ENCODE measurements at places on chromosomes 4 and X.
A peak's percentile ranks its signal among the peaks of the same experiment; 100 is the strongest.

- DNase-seq = no peak
Measured at GRCh38 chr4:13944095-13944511, 316.6 kb upstream of the BOD1L1 start.

GRCh38 chrX:103520386-103520785, 1.1 kb upstream of the RAB40A start:
- DNase-seq = no peak

DNA sequence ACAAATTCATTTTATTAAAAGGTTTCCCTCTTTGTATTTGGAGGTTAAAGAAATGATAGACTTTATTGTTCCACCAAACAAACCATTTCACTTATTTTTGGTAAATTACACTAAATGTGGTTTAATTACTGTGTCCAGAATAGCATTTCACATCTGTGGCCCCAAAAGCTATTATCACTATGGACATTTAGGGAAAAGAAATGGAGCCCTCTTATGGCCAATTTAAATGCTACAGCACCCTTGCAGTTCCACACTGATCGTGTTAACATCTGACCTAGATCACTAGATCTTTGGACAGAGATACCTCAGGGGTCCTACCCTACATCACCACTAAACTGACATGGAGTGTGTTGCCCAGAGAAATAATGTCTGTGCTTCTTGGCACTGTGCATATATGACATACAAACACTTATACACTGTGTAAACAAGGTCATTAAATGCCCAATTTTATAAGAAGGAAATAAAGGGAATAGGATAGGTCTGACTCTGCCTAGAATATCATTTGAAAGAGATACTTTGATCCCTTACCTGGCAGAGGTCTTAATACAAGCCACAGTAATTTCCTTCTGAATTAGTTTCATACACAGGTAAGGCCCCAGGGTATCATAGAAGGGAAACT, 163.9 kb downstream of the KDR start:
- DNase-seq = peak; percentile 73

- no peak for DNase-seq
Measured at GRCh38 chrX:23981711-23982110, 45.3 kb downstream of the KLHL15 start.

GRCh38 chrX:102934624-102935023, 2.4 kb upstream of the RAB40AL start:
- DNase-seq = peak; percentile 54

DNA sequence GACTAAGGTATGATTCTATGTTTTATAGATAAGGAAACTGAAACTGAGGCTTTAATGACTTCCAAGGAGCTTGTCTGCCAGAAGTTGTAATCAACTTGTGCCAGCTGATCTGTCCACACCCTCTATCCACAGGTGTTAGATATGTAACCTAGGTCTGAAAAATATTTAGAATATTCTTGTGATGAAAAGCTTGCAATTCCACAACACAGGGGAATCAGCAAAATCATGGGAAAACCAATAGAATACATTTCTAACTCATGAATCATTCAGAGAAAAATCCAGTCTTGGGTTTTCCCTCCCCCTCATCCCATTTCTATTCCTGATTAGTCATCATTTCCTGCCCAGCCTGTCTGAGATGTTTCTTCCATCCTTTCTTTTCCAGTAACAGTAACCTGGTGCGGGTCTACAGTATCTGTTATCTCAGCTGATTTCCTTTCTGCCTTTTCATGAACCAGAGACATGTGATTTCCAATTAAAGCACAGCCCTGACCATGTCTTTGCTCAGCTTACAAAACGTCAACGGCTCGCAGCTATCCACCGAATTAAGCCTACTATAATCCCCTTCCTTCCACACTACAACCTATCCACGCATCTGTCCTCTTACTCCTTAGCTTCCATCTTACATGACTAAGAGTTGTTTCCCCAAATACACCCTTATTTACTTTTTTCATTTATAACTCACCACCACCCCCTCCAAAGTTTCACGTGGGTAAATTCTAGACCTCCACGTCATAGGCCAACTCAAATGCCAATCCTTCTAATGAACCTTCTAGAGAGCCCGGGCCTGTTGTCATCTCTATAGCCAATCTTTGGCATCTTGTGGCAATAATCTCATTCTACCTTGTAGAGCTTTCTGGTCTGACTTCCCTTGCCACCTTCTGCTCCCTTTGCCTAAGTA, 961 bp upstream of the NOCT start:
- DNase-seq = peak; percentile 78

- DNase-seq = peak; percentile 31
Measured at GRCh38 chr4:499567-499966, 557 bp downstream of the PIGG start.

DNA sequence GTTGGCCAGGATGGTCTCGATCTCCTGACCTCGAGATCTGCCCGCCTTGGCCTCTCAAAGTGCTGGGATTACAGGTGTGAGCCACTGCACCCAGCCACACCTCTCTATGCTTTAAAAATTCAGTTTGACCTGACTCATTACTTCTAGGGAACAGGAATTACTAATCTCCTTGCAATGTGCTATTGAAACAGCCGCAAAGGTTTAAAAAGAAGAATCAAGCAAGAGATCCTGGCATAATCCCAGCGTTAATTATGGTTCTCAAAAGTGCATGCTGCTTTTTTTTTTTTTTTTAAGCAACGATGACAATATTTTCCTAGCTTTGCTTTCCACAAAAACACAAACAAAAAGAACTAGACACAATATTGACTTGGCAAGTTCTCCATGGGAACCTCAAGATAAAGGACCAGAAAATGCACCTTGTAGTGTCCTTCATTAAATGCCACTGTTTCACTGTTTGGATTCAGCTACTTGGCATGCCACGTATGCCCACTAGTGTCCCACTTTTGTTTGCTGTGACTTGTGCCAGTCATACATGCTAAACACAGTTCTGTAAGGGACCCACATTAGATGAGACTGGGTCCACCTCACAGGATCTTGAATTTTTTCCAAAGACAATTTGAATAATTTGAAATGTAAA, 112.6 kb upstream of the PPARGC1A start:
- DNase-seq = no peak

GRCh38 chr4:83758285-83758684, 222.4 kb downstream of the GPAT3 start:
- DNase-seq = peak; percentile 72

GRCh38 chr4:121675715-121676114, 21.1 kb downstream of the ANXA5 start:
- no peak for DNase-seq

- peak; percentile 71 for DNase-seq
Measured at GRCh38 chrX:53682885-53683555, 3.5 kb downstream of the HUWE1 start.

DNA sequence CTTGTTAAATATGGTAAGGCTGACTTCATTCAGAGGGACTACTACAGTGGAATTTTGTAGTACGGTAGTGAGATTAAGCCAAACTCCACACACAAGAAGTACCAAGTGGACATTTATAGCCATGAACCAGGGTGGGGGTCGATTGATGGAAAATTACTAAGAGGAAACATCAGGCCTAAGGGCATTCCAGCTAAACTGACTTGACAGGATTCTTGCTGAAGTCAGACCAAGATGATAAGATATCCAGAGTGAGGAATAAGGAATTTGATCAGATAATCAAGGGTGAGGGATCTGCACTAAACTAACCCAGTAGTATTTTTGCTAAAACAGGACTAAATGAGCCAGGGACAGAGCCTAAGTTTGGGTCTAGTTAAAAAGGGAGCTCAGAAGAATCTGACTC, 597.5 kb downstream of the RPA4 start:
- DNase-seq = no peak

DNA sequence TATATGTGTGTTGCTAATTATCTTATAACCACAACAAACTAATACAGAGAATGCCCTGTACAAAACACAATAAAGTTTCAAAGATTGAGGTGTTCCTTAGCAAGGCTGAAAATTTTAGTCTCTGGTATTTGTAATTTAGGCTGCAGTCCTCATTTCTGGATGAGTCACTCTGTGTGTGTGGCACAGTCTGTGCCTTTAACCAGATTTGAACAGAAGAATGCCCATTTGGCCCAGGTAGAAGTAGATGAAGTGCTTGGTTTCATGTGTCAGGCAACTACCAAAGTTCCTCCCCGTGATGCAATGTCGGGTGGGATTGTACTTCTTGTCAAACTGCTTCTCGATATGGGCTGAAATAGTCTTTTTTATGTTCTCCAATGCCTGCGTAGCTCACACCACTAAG, 91.6 kb upstream of the H2AZ1 start:
- DNase-seq = no peak

DNA sequence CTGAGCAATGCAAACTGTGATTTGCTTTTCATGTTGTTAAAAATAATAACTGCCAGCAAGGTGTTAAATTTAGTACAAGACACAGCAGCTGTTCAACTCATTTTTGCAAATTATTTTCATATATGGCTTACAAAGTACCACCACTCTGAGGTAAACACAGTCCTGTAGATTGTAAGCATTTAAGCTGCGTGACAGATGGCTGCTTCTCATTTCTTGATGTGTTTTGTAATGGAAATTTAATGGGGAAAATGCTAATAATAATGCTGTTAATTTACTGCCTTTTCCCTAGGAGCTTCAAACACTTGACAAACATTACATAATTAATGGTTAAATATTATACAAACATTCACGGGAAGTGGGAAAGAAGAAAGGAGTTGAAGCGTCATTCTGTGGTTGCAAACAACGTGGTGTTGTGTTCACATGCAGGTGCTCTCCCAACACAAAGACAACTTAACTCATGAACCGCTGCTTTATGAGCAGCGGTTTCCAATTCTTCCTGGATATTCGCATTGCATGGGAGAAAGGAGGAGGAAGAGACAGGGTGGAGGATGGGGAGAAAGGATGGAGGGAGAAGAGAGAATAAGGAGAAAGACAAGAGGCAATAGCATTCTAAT, 236.8 kb upstream of the VCX start:
- no peak for DNase-seq

GRCh38 chr4:37682701-37683401, 3.3 kb downstream of the RELL1 start:
- peak; percentile 54 for DNase-seq

- DNase-seq = no peak
Measured at GRCh38 chrX:102745513-102745856, 24.9 kb downstream of the GPRASP3 start.

GRCh38 chr4:110197529-110198042, 829 bp downstream of the ELOVL6 start:
- peak; percentile 76 for DNase-seq

DNA sequence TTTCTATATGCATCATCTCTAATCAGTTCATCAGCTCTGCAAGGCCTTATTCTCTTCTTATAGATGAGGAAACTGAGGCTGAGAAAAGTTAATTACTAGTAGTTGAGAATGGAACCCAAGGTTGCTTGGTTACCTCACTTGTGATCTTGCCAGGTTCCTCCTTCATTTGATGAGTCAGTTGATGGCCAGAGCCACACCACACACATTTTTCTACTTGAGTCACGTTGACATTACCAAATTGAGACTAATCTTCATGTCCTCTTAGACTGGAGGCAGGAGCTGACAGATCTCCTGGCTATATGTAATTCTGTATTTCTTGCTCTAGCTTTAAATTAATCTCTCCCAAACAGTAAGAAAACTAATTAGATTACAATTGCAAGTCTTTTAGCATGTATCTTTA, 428.4 kb downstream of the AFF2 start:
- DNase-seq = no peak

- DNase-seq = no peak
Measured at GRCh38 chr4:54213761-54214160, 15.3 kb upstream of the PDGFRA start.

DNA sequence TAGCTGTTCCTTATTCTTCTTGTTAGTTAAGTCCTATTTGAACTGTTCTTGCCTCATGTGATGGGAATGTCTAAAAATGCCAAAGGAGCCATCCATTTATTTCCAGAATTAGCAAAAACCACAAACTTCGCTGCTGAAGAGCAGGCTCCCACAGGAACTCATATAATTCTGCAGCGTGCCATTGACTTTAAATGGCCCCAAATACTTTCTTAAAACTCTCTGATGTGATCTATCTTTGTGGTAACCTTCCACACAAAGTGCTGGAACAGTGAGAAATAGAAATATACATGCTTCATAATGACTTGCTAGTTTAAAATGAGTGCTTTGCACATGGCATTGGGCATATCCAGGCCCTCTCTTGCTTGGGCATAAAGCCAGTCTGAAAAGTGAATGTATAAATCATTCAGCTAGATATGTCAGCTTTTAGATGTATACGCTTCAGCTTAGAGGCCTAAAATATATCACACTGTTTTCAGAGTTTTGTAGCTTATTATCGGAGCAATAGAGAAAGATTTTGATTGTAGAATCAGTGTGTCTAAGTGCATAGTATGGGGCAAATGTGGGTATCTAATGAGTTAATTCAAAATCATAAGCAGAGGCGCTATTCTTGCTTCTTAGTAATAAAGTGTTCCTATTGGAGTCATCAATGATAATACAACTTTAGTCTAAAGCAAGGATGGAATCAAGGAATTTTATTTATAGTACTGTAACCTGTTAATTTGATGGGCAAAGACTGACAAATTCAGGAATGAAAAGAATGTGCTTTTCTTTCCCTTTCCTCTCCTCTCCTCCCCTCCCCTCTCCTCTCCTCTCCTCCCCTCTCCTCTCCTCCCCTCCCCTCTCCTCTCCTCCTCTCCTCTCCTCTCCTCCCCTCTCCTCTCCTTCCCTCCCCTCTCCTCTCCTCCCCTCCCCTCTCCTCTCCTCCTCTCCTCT, 392.2 kb upstream of the ZFP42 start:
- DNase-seq = no peak

DNA sequence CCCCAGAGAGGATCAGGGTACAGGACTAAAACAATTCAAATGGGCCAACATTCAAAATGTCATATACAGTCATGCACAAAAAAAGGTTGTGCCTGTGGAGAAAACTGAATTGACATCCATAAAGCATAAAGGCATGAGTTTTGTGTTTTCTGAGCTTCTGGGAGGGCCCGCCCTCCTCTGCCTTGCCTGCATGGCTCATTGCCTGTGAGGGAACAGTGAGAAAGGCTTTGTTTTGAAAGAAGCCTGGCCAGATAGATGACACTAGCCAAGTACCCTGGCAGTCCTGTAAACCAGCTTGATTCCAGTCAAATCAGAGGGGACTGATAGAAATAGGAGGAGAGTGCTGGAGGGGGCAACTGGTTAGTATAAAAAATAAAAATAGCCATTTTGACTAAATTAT, 194.3 kb downstream of the KIT start:
- DNase-seq = no peak

DNA sequence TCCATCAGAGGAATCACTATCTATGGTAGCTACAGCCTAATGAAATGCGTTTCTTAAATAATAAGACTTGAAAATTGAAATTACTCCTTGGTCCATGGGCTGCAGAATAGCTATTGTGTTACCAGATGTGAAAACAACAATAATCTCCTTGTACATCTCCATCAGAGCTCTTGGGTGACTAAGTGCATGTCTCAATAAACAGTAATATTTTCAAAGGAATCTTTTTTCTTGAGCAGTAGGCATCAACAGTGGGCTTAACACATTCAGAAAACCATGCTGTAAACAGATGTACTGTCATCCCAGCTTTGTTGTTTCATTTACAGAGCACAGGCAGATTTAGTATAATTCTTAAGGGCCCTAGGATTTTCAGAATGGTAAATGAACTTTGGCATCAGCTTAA, 67.3 kb downstream of the GLUD2 start:
- no peak for DNase-seq

GRCh38 chr4:185566972-185567371, 31.7 kb upstream of the PDLIM3 start:
- no peak for DNase-seq
